ENCODE measurements at places on chromosomes 1 and 21.

DNA sequence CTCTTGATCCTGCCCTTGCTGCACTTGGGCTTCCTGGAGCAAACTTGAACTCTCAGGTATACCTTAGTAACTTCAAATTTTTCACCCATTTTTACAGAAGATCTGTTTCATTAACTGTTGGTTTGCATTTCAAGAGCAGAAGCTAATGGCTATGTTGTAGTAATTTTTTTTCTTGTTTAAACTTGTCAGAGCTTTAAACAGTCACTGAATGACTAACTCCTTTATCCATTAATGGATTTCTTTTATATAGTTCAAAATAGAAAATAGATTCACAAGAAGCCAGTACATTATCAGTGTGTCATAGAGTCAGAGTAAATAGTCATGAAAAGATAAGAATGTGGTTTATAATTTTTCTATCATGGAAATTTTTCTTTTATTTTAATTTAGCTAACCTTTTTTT, 13.6 kb downstream of the SRSF11 start:
- DNase-seq, result no peak

DNA sequence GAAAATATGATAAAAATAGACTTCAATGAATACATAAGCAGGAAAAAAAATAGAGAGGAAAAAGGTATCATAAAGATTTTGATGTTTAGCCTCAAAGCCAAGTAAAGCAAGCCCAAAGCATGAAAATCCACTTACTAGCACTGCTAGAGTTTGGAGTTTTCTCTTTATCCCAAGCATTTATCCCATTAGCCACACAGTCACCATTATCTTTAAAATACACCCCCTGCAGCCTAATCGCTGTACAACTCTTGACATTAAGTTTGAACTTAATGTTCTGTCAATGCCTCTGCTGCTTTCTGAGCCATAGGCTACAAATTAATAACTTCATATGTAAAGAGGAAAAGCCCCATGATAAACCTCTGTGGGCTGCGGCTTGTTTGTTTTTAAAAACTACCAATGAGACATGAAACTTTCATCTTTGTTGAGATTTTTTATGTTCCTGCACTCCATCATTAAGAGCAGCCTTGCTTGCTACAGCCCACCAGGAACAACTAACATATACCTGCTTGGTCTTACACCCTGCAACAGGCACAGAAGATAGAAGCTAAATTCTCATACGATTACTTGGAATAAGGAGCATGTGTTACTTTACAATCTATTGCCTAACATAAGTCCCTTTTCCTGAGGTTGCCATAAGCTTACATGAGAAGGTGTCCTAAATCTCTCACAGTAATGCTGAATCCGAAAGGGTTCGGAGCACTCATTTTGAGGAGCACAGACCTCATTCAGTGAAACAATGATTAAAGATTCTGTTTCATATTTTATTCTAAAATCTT, 202.4 kb downstream of the SMYD3 start:
- no peak for DNase-seq

- DNase-seq, result no peak
These were observed 5.9 kb downstream of the DUSP10 start for GRCh38 chr1:221735999-221736398.

DNA sequence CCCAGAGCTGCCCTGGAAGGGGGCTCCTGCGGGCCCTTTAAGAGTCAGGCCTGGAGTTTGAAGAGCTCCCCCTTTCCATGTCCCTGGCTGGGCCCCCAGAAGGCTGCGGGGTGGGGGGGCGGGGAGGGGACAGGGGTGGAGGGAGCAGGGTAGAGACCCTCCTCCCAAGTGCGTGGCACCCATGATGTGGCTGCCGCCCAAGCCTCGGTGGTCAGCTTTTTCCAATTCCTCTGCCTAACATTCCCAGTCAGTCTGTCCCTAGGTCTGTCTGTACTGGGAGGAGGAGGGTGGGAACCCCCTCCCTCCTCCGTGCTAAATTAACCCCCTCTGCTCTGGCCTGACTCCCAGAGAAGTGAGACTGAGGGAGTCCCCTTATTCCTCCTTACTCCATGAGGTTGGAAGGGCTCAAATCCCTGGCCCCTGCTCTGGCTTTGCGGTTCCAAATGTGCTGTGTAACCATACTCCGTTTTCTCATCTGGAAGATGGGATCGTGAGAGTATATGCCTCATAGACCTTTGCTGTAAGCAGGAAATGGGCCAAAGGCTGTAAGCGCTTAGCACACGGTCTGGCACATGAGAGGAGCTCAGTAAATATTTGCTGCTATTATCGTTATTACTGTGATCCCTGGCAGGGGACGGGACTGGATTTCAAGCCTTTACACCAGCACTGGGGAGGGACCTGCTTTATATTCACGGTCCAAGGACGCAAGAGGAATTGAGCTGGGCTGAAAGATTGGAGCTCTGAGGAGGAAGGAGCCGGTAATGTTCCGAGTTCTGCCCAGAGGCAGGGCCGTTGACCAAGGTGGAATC, 658 bp upstream of the COL16A1 start:
- no peak for DNase-seq

DNA sequence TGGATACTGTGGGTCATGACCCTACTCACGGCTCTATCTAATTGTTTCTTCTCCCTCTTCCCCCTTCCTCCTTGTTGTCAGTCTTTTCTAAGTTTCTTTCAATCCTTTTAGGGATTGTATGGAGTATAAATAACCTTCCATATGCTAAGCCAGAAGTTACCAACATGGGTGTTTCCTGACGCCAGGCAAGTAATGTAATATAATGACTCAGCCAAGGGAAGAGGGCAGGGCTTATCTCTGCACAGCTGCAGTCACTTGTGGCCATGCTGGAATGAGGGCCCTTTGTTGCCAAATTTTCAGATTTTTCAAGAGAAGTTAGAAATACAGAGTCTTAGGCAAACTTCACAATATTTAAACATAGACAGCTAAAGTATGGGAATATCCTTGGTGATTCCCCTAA, 194.6 kb downstream of the ST6GALNAC3 start:
- peak; percentile 36 for DNase-seq

GRCh38 chr21:41611966-41612606, 104.1 kb upstream of the TMPRSS2 start:
- no peak for DNase-seq

GRCh38 chr1:17881761-17882160, 126.6 kb downstream of the ACTL8 start:
- DNase-seq, result no peak

- no peak for DNase-seq
These were observed 38.7 kb downstream of the HS2ST1 start for GRCh38 chr1:86953167-86953566.

Measured in HS-27A (cell line).